Right atrium auricular region (tissue), 2 donors: ENCODE measurements at places on chromosomes 11 and 22.

GRCh38 chr11:74672956-74673692, 58.1 kb downstream of the CHRDL2 start:
- H3K4me3 ChIP-seq = no peak overlapping the region
- H3K4me1 ChIP-seq = no peaks in the 10 kb centered on the region
- H3K27ac ChIP-seq = peak overlapping the region; percentile 85
- no peaks in the 10 kb centered on the region for H3K36me3 ChIP-seq

DNA sequence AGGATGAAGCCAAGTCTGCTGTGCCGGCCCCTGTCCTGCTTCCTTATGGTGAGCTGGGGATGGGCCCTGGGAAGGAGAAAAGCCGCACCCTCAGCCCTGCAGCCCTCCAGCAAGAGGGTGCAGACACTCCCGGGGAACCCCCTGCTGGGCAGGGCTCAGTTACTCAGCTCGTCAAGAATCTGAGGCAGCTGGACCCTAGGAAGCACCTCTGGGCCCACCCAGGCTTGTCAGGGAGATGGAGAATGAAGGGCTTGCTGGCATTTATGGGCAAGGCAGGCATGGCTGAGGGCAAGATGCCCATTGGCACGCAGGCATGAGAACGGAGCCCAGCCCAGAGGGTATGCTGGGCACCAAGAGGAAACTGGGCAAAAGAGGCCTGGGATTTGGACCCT, 12.9 kb downstream of the RELT start:
- H3K4me1 ChIP-seq = peaks cover 4% of the 10 kb centered on the region
- H3K4me3 ChIP-seq = no peak overlapping the region
- no peak for DNase-seq
- no peaks in the 10 kb centered on the region for H3K27me3 ChIP-seq
- H3K36me3 ChIP-seq = no peaks in the 10 kb centered on the region
- peak overlapping the region; percentile 48 for H3K27ac ChIP-seq

- H3K4me3 ChIP-seq = no peak overlapping the region
- no peaks in the 10 kb centered on the region for H3K4me1 ChIP-seq
- H3K27me3 ChIP-seq = no peaks in the 10 kb centered on the region
- no peak overlapping the region for H3K27ac ChIP-seq
Observed at GRCh38 chr22:43247546-43248260, 60.8 kb upstream of the TTLL12 start.

- H3K4me3 ChIP-seq = no peak overlapping the region
- no peaks in the 10 kb centered on the region for H3K4me1 ChIP-seq
Observed at GRCh38 chr11:128407962-128408361, 179.4 kb downstream of the ETS1 start.

GRCh38 chr11:135033540-135033939, 621.5 kb upstream of the B3GAT1 start:
- no peaks in the 10 kb centered on the region for H3K4me1 ChIP-seq
- H3K27me3 ChIP-seq = no peaks in the 10 kb centered on the region
- H3K36me3 ChIP-seq = no peaks in the 10 kb centered on the region
- H3K4me3 ChIP-seq = no peak overlapping the region

- H3K4me3 ChIP-seq = no peak overlapping the region
- no peak for DNase-seq
- H3K36me3 ChIP-seq = no peaks in the 10 kb centered on the region
- H3K27ac ChIP-seq = no peak overlapping the region
- H3K27me3 ChIP-seq = no peaks in the 10 kb centered on the region
Observed at GRCh38 chr11:30465192-30465591, 121.0 kb downstream of the MPPED2 start.

GRCh38 chr11:76910620-76911414, 50.1 kb downstream of the ACER3 start:
- H3K4me1 ChIP-seq = no peaks in the 10 kb centered on the region
- H3K27me3 ChIP-seq = no peaks in the 10 kb centered on the region
- DNase-seq = no peak
- no peak overlapping the region for H3K4me3 ChIP-seq
- H3K27ac ChIP-seq = no peak overlapping the region

GRCh38 chr22:30245985-30246813, at the start of gene LIF:
TSS of gene LIF (minus strand) at chr22:30246759. CDS start at chr22:30246695, 64 bp downstream.
- no peaks in the 10 kb centered on the region for H3K36me3 ChIP-seq
- H3K4me3 ChIP-seq = peak within 1 kb of the TSS; percentile 48
- DNase-seq = no peak
